ENCODE measurements at places on chromosomes 13 and 19. TPM values are rescaled to one million over a fixed set of nuclear protein-coding genes. Genes with fewer than 3 reads are reported as not detected.

GRCh38 chr19:710767-711166 is 2.0 kb downstream of the PALM start:
- no peak for DNase-seq

DNA sequence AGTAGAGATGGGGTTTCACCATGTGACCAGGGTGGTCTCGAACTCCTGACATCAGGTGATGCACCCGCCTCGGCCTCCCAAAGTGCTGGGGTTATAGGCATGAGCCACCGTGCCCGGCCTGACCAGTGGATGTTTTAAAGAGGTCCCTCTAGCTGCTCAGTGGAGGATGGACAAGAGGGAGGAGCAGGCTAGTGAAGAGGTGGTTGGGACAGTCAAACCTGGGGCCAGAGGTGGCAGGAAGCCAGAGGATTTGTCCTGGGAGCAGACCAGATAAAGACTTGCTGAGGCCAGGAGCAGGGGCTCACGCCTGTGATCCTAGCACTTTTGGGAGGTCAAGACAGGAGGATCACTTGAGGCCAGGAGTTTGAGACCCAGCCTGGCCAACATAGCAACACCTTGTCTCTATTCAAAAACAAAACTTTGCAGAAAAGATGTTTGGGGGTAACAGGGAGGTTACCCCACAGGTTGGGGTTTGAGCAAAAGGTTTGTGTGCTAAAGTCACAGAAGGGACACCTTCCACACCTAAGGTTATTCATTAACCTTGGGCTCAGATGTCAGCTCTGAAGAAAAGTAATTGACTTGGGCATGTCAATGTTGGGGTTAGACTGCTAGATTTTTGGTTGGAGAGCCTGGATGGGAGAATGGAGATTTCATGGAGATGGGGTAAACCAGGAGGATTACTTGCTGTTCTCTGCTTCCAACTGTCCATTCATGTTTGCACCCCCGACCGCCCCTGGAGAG is 9.0 kb downstream of the BCAM start:
- DNase-seq = no peak

DNA sequence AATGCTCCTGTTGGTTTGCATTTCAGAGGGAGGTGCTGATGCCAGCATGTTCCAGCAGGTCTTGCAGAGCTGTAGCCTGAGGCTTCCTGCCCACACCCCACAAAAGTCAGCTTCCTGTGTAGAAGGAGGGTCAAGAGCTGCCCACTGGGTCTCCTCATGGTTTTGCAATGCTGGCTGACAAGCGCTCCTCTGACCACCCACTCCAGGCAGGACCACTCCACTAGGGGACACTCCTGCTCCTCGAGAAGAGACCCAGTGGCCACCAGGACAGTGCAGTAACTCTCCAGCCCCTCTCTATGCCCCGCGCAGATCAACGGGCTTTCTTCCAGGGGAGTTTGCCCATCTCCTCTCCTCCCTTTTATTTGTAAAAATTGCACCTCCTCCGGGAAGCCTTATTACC is 72.9 kb upstream of the UQCRFS1 start:
- peak; percentile 77 for DNase-seq

- peak; percentile 76 for DNase-seq
Observed at GRCh38 chr13:102870677-102871415, 25.0 kb downstream of the ERCC5 start.

- DNase-seq = no peak
Observed at GRCh38 chr19:44512326-44513298, 12.3 kb upstream of the ZNF180 start.

DCT gene
- 0.13 TPM for total RNA-seq

TNNI3 gene
- total RNA-seq = 0.41 TPM
